ENCODE measurements at places on chromosomes 6 and 20.
A peak's percentile ranks its signal among the peaks of the same experiment; 100 is the strongest.

DNA sequence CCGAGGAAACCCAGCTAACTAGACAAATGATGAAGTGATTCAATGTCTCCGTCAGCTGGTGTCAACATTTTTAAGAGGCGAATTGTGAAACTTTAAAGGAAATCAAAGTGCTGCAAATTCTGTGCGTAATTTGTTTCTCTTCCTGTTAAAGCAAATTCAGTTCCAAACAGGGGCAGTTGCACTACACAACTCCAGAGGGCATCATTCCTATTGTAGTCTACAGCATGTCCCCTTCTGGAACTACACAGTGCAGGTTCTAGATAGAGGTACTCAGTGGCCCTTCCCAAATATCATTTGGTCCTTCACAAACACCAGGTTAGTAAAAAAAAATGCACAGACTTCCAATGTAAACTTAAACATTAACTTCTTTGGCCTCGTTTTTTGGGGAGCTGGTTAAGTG lies 38.3 kb upstream of the SMLR1 start:
- no peak for DNase-seq

DNA sequence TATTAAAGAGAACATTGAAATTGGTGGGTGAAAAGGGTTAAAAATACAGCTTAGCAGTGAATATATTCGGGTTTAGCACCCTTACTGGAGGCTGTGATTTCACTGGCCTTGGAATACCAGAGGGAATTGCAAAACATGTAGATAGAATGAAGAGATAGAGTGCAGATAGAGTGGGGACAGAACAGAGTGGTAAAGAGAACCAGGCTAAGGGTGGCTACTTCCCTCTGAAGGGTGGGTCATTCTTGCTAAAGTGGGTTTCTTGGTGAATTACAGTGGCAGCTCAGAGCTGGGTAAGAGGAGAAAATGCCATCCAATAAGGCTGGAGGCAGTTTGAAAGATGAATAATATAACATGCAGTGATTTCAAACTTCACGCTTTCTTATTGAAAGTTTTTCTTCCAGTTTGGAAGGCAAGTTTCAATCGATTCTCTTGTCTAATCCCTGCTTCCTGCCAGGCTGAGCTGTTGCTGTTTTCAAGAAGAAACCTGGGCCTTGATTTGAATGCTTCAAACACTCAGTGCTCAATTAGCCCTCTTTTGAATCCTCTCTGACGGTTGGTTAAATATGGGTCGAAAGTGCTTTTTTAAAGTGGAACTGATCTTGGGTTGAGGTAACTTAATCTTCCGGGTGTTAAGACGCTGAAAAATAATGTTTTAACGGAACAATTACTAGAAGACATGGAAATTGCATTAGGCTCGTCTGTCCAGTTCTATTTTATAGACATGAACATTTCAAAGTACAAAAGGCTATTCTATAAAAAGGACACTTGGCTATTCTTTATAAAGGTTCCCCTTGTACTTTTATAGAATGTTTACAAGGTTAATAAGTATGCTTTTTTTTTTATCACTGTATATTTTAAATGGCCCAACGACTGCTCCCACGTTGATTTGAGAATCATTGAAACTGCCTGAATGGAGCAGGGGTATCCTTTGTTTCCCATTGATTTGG lies 203.3 kb downstream of the BCAS1 start:
- DNase-seq = peak; percentile 29

- DNase-seq = no peak
These were observed 72.9 kb upstream of the MRAP2 start for GRCh38 chr6:83960664-83961063.

GRCh38 chr20:49045440-49046086 lies 549 bp upstream of the CSE1L start:
- peak; percentile 23 for DNase-seq

DNA sequence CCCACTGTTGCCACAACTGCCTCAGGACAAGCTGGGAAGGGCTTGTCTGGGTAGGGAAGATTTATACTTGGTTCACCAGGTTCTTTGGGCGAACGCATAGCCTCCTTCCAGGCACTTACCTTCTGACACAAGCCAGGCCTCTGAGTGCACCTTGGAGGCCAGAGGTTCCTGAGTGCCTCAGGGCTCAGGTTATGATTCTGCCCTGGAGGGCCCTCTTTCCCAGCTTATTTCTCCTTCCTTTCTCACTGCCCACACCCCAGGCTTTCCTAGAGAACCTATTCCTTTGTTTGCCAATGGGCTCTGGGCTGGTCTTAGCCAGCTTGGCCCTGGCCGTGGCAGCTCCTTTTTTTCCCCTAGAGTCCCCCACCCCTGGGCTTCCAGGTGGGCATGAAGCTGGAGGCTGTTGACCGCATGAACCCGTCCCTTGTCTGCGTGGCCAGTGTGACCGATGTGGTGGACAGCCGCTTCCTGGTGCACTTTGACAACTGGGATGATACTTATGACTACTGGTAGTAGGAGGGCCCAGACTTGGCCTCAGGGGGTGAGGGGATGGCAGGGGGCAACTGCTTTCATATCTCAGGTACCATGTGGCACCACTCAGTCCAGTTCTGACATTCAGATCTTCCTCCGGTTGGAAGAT lies 25.0 kb downstream of the L3MBTL1 start:
- DNase-seq = no peak

DNA sequence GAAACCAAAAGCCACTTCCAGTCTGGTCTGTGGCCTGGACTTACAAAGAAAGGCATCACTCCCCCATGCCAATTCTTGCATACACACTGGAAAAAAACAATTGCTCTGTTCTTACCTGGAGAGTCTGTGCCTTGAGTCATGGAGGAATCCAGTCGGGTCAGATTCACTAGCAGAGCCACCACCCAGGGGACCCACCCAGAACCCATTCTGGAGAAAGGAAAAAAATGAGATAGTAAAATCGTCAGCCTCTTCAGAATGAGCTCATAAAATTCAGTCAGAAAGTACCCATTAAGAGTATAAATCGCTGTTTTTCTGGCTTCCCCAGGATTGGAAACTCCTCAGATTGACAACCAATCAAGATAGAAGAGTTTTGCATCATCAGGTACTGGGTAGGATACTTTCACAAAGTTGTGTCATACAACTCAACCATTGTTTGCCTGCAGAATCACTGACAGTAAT lies at the start of gene HLA-DOB:
HLA-DOB (minus strand) TSS at position 257 of the 459 bp plus-strand sequence; CDS start at position 206, 51 bp downstream.
- peak; percentile 44 for DNase-seq

DNA sequence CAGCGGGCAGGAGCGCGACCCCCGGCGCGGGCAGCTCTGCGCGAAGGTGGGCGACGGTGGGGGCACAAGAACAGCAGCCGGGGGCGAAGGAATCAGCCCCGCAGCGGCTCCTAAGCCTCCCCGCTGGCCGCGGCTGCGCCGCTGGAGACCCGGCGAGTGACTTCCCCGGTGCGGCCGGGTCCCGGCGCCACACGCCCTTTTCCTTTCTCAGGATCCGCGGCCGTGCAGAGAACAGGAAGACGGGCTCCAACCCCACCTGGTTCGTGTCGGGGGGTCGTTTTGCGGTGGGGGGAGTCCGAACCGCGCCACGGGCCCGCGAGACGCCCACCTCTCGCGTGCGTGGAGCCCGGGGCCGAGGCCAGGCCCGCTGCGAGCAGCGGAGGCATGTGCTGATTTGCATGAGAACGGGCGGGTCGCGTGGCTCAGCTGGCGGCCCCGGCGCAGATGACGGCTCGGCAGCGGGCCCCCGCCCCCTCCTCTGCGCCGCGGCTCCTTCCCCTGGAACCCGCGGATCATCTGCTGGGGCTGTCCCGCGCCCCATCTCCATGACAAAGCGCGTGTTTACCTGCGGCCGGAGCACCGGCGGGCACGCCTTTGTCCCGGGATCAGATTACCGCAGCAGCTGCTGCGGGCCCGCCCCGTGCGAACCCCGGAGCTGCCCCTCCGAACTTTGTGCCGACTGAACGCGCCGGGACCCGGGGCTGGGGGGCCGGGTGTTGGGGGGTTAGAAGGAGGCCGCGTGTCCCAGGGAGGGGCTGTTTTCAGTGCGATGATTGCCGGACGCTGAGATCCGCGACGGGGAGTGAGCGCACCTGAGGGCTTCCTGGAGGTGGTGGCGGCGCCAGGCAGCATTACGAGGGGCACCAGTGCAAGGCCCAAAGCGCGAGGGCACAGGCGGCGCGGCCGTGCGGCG lies 4.9 kb upstream of the DLL1 start:
- DNase-seq = peak; percentile 23

- no peak for DNase-seq
These were observed 129.1 kb upstream of the PTPRT start for GRCh38 chr20:43318755-43319297.

DNA sequence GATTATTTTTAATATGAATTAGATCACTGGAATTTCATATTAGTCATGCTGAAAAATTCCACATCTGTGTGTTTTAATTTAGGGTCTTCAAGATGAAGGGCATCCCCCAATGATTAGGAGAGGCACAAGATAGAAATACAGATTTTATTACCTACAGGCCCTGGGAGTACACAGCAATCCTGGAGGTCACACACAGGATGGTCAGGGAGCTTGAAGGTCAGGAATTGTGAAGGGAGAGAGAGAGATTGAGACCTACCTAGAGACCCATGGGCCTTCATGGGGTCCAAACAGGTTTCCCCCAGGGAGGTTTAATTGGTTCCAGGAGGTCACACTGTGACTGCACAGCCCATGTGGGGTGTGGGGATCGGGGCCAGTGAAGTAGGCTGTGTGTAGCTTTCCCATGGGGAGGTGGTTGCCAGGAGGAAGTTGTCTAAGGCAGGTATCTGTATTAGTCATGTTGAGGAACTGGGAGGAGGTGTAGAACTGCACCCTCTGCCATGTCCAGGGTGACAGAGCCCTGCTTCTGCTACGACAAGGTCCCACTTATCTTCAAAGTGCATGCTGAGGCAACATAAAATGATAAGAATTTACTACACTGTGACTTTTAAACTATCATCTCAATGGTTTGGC lies 18.3 kb downstream of the SNX9 start:
- no peak for DNase-seq

DNA sequence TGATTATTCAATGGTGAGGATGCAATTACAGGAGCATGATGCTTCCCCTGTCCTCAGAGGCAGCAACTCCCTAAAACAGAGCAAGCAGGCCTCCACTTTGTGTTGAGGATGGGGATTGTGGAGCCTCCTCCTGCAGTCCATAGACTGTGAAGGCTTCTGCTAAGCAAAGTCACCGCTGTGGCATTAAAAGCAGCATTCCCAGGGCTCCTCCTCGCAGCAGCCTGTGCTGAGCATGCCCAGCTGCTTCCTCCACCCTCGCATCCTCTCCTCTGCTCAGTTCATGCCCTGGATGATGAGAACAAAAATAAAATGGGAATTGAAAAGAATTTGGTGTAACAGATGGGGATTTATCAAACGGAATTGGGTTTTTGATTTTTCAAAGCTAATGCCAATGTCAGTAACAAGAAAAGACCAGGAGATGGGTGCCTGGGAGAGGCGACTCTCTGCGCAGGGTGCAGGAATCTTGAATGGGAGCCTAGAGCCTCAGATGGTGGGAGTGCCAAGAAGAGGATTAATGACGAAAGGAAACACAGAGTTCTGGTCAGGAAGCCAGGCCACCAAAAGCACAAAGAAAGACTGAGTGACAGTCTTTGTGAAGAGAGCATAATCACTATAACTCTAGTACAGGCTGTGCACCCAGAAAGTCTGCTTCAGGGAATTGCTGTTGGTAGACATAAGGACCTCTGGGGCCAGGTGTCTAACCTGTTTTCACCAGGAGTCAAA lies 347.6 kb downstream of the TPBG start:
- DNase-seq = no peak

DNA sequence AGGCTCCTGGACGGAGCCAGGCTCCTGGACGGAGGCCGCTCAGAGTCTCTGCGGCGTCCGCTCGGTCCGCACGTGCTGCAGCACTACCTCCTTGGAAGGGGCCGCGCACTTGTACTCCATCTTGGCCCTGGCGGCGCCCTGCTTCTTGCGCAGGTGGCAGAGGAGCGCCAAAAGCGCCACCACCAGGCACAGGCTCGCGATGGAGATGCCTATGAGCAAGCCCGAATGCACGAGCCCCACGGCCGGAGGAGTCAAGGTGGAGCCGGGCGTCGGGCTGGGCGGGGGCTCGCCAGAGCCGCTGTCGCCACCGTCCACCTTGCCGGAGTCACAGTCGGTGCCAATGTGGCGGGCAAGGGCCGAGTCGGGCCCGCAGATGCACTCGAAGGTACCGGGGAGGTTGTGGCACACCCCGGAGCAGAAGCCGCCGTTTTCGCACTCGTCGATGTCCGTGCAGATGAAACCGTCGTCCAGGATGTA lies 1.7 kb downstream of the THBD start:
- no peak for DNase-seq

- peak; percentile 24 for DNase-seq
These were observed 34.5 kb downstream of the HCRTR2 start for GRCh38 chr6:55208478-55209458.

- no peak for DNase-seq
These were observed 129.9 kb upstream of the ARID1B start for GRCh38 chr6:156647140-156647784.

- no peak for DNase-seq
These were observed 479.6 kb upstream of the CHD6 start for GRCh38 chr20:42097741-42098140.

DNA sequence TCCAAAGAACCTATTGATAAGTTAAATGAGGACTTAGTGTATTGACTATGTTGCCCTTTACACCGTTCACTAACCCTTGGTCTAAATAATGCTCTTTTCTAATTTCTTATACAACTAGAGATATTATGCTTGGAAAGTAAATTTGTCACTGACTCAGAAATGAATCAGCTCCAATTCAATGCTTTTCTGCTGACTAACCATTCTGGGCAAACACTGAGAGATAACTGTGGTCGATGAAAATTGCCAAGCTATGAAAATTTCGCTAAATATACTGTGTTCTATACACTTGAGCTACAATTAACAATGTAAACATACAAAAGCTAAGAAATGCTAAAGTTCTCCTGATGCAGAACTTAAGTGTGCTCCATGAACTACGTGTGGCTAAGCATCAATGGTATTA lies 23.1 kb upstream of the FBXO9 start:
- peak; percentile 95 for DNase-seq

GRCh38 chr6:26554697-26555504 lies 16.7 kb downstream of the HMGN4 start:
- DNase-seq = peak; percentile 85

GRCh38 chr6:126631363-126631762 lies 291.4 kb downstream of the CENPW start:
- DNase-seq = no peak

DNA sequence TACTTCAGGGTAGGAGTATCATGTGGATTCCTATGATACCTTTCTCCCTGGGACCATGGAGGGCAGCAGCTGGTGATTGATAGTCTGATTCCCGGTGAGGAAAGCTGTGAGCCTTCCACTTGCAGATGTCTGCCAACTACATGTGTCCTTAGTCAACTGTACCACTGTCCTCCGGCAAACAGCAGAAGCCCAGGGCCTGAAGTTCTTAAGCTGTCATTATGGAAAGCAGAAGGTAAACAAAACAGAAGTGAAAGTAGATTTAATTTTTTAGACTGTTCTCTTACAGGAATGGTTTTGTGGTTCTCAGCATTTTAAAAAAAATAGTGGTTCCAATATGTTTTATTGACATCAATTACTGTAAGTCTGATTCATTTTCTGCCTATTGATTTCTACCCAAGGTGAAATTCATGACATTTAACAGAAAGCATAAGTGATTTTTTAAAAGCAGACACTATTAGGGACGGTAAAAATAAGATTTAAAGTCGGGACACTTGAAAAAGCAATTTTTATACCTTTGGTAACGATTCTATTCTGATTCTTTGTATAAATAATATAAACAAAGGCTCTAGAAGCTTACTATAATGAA lies 36.6 kb downstream of the PTPN1 start:
- no peak for DNase-seq
